ENCODE measurements at places on chromosomes 5 and 9.
A peak's percentile ranks its signal among the peaks of the same experiment; 100 is the strongest.

DNA sequence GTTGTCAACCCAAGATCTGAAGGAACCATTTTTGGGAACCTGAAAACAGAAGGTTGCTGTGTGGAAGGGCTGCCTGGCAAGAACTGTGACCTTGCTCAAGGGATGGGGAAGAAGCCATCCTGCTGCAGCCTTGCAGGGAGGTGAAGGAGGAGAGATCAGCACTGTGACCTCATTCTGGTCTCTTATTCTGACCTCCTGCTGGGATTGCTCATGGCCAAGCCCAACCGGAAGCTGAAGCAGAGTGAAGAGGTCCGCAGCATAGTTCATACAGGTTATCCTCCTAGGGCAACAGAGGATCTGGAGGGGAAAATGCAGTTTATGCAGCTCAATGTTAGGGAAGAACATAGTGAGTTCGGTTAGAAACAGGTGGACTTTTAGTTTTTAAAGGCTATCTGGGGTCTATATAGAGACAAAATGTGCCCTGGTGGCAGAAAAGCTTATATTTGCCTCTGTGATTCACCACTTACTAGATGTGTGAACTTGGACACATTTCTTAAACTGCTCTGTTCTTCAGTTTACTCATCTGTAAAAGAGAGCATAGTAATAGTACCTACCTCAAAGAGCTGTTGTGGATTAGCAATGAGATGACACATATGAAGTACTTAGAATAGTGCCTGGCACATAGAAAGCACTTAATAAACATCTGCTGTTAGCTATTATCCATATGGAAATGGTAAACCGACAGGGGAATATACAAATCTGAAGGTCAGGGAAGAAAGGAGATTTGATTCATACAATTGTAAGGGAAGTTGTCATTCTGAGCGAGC is 57.9 kb upstream of the BNC2 start:
- peak; percentile 8 for DNase-seq

DNA sequence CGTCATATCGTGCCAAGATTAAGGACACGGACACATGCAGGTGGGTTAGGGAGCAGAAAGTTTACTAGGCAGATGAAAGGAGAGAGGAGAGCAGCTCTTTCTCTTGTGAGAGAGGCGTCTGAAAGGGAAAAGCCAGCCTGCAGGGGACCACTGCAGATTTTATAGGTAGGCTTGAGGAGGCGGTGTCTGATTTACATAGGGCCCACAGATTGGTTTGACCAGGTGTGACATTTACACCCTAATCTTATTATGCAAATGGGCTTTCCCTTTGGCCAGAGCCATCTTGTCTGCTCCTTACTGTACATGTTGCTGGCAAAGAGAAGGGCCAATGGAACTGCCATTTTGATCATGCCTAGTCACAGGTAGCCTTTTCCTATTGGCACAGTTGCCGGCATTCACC is 137.2 kb upstream of the TAF11L2 start:
- DNase-seq = no peak

DNA sequence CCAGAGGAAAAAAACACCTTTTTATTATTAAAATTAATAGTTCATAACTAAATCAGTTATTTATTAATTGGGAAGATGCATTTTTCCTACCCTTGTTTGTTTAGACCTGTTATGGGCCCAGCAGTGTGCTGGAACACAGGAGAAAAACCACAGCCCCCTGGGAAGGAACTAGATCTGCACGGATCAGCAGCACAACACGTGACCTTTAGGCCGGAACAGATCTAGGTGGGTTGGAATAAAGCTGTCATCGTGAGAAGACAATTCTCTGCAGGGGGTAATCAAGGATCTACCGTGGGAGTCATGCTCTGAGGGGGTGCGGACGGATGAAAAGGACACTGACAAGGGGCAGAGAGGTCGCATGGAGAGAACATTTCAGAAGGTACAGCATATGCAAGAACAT is 95.8 kb upstream of the SPATA31C2 start:
- no peak for DNase-seq

DNA sequence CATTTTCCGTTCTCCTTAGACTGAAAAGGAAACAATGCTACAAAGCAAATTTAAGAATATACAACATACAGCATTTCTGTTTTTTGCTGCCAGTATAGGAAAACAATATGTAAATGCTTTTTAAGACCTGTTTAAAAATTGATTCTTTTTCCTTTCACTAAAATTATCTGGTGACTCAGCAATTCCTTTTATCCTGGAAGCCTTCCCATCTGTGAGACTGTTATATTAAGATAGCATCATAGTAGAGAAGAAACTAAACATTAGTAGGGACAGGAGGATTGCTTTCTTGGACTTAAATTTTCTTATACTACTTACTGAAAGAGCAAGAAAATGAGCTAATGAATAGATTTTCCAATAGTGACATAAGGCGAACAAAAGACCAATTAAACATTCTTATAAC is 30.0 kb upstream of the GPR21 start:
- DNase-seq = no peak

GRCh38 chr9:32128546-32128945 is 255.9 kb upstream of the ACO1 start:
- DNase-seq = peak; percentile 20

DNA sequence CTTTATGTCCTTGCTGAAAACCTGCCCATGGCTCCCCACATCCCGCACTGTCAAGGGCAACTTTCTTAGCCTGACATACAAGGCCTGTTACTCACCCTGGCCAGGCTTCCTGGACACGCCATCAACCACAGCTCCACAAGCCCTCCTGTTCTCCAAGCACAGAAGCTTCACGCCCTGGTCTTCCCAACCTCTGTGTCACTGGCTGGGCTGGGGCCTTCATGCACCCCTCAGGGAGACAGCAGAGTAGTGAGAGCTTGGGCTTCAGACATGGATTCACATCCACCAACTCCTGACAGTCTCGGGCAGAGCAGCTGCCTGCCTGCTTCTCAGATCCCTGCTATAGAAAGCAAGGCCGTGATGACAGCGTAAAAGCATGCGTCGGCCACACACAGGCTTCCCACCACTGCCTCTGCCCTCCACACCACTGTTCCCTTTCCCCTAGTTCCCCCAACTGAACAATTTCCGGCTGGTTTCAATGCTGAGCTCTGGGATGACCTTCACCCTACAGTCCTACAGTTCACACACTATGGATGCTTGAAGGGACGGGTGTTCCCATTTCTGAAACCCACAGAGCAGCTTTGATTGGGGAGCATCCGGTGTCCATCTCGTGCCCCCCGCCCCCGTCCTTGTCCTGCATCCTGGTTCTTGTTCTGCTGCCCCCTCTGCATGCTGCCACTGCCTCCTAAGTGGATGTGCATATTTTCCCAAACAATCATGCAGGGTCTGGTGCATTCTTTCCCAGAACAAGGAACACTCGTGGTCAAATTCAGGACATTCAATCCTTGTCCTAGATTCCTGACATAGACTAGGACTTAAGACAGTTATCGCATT is 33.4 kb upstream of the ADAMTS2 start:
- no peak for DNase-seq

DNA sequence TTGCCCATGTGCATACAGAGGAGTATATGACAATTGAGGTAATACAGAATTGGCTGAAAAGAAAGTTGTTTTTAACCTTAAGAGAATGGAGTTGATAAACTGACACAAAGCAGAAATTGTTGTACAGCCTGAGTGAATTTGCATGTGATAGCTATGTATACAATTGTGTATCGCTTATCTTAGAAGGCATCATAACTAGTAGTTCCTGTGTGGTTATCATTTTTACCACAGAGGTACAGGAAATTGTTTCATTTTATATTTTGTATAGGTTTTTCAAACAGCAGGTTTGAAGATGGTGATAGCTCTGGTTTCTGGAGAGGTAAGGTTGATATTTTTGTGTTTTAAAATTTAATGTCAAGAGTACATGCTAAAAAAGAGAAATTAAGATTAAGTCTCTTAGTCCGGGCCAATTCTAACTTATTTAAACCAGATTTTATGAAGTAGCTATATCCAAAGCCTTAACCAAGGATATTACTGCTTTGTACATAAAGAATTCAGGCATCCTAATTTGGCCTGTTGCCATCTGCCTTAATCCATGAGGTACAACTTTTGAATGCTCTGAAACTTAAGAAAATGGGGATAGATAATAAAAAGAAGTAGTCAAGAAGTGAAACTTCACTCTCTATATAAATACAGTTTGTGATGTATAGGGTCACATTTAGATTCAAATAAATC is 26.0 kb downstream of the DDX4 start:
- DNase-seq = no peak

DNA sequence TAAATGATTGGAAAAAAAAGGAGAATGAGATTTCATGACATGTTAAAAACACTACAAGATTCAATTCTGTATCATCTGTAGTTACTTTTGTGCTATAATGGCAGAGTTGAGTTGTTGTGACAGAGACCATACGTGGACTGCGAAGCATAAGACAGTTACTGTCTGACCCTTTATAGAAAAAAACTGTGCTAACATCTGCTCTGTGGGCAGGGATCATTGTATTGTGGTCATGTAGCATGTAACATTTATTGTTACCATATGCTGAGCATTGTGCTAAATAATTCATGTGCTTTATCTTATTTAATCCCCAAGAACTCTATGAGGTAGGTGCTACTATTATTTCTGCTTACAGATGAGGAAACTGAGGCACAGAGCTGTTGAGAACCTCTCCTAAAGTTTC is 147.3 kb upstream of the HMHB1 start:
- DNase-seq = no peak

DNA sequence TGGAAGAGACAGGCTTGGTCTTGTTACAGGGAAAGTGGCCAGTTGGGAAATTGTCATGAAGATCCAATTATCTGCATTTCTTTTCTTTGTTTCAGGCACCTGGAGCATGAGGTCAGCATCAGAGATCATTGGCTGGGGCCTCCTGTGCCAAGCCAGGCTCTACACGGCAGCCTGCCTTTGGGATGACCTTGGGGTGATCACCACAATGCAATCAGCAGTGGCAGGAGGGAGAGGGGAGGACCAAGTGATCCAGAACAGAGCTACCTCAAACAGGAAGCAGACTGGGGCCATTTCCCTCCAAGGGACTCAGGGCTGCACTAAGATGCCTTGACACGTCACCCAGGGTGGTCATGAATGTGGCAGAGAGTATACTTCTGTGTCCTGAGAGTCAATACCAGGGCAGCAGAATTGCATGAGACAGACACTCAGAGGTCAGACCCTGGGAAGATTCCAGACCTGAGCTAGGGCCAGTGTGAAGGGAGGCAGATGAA is 8.9 kb downstream of the SMIM23 start:
- no peak for DNase-seq

DNA sequence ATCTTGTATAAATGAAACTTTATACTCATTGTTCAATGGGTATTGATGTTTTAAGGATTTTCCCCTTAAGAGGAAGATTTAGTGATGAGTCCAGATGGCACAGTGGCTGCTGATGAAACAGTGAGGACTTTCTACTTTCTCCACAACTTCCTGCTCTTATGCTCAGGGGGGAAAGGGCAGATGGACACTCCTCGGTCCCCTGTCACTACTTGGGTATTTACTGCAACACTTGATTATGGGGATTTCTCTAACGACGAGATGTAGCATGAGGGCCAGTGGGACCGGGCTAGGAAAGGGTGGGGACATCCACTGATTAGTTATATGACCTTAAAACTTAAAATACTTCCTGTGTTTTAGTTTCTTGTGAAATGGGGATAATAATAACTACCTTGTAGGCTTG is 146.1 kb upstream of the HMHB1 start:
- DNase-seq = no peak

GRCh38 chr5:94856257-94856800 is 237.9 kb downstream of the SLF1 start:
- no peak for DNase-seq

GRCh38 chr9:87620731-87621322 is 105.1 kb upstream of the CTSL start:
- no peak for DNase-seq

GRCh38 chr9:11992866-11993265 is 700.3 kb upstream of the TYRP1 start:
- no peak for DNase-seq

- no peak for DNase-seq
Measured at GRCh38 chr9:68739621-68740174, 34.7 kb downstream of the PIP5K1B start.

- peak; percentile 34 for DNase-seq
Measured at GRCh38 chr5:123814801-123815470, 303.0 kb downstream of the CSNK1G3 start.

- DNase-seq = peak; percentile 18
Measured at GRCh38 chr5:124439609-124440008, 306.8 kb downstream of the ZNF608 start.

GRCh38 chr5:132865668-132866341 is 464 bp downstream of the GDF9 start:
- DNase-seq = no peak

- no peak for DNase-seq
Measured at GRCh38 chr5:133048993-133049725, 2.7 kb upstream of the HSPA4 start.

GRCh38 chr5:126044931-126045565 is 378.2 kb upstream of the GRAMD2B start:
- no peak for DNase-seq

GRCh38 chr9:27162045-27162444 is 53.0 kb downstream of the TEK start:
- DNase-seq = no peak

DNA sequence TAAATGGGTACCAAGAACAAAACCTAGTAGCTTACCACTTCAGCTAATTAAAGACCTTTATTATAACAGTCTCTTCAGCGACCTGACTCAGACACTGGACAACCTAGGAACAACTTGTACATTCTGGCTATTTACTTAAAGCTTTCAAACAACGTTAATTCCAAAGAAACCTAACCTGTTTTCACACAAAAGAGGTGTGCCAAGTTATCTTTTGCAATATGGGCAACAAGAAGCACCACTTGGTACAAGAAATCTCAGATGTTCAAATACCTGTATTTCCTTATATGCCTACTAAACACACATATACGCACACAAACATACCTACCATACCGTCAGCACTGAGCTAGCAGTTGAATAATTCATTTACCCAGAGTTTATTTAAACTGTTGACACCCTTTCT is 23.0 kb downstream of the RNF145 start:
- no peak for DNase-seq

GRCh38 chr9:21016701-21017491 is 14.5 kb downstream of the HACD4 start:
- DNase-seq = no peak

- DNase-seq = no peak
Measured at GRCh38 chr9:122036988-122037387, 56.1 kb downstream of the TTLL11 start.

- no peak for DNase-seq
Measured at GRCh38 chr9:86846656-86847055, 100.7 kb downstream of the GAS1 start.

DNA sequence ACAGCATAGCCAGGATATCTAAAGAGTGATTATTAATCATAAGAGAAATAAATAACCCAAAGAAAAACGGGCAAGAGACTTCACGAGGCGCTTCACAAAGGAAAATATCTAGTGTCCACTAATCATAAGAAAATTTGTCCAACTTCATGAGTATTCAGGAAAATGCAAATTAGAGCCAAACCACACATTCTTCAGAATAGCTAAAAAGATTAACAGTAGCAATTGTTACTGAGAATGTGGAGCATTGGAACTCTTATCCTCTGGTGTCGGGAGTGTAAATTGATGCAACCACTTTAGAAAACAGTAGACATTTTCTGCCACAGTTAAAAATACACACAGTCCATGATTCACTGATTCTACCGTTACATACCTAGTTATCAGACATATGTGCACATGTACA is 145.7 kb downstream of the CWC27 start:
- DNase-seq = no peak
